ENCODE measurements at places on chromosomes 16 and 17. TPM values are rescaled to one million over a fixed set of nuclear protein-coding genes. Genes with fewer than 3 reads are reported as not detected.
A peak's percentile ranks its signal among the peaks of the same experiment; 100 is the strongest.

Gene ICAM2
- polyA plus RNA-seq = 301 TPM

Gene KRTAP4-3
- polyA plus RNA-seq = not detected

Gene OR2C1
- 0.15 TPM for polyA plus RNA-seq

Gene LHX1
- polyA plus RNA-seq = not detected

Gene ABI3
- polyA plus RNA-seq = 95.4 TPM

Gene PDILT
- not detected for polyA plus RNA-seq

Gene YPEL2
- polyA plus RNA-seq = 21.0 TPM

Gene SMPD3
- 1.6 TPM for polyA plus RNA-seq

Gene PRSS36
- 3.1 TPM for polyA plus RNA-seq

GRCh38 chr16:56108056-56108471 lies 83.2 kb upstream of the GNAO1 start:
- no peaks in the 10 kb centered on the region for H3K36me3 ChIP-seq
- H3K27ac ChIP-seq = no peak overlapping the region
- DNase-seq = no peak
- H3K27me3 ChIP-seq = no peaks in the 10 kb centered on the region

GRCh38 chr17:273981-274832 lies 78.4 kb downstream of the RPH3AL start:
- no peaks in the 10 kb centered on the region for H3K4me1 ChIP-seq
- H3K36me3 ChIP-seq = no peaks in the 10 kb centered on the region
- DNase-seq = peak; percentile 26
- no peaks in the 10 kb centered on the region for H3K27me3 ChIP-seq
- no peak overlapping the region for H3K27ac ChIP-seq

DNA sequence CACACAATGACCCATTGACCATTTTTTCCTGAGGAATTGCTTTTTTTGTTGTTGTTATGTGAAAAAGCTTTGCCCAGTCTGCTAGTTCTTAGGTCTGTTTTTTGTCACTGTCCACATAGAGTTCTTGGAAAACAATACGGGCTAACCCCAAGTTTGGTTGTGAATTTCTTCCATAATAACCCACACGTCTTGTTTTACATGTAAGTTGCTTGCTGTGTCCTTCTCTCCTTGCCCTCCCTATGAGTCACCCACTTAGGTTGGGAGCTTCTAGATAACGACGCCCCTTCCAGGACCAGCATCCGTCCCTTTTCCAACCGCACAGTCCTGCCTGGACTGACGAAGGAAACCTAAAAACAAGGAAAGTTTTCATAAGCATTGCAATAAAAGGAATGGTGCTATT lies 175.3 kb upstream of the HS3ST3A1 start:
- H3K27ac ChIP-seq = no peak overlapping the region
- no peak for DNase-seq

DNA sequence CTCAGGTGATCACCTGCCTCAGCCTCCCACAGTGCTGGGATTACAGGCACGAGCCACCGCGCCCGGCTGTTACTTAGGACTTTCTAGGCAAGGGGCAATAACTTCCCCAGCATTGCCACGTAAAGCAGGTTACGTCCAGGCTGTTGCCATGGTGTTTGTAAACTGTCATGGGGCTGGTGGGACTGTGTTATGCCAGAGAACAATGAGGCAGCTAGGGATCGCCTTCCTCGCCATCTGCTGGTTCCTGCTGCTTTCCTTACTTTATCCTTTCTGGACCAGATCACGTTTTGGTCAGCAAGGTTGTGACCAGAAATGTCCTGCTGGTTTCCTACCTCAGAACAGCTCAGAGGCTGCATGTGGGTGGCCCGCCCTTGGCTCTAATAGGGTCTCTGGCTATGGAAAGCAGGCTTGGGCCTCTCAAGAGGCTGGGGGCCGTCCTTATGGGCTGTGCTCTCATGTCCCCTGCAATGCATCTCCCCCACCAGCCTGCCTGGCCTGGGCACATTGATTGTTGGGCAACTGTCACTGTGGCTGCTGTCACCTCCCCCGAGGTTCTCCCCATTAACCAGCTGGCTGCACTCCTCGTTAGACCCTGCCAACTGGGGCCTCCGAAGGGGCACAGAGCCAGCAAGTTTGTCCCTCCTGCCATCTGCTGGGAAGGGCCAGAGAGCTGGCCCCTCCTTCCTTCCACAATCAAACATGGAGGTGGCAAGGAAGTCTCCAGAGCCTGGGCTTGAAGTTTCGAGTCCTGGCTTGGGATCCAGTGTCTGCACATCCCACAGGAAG lies 28.2 kb upstream of the ZC3H18 start:
- no peak overlapping the region for H3K4me3 ChIP-seq
- H3K27me3 ChIP-seq = peaks cover 19% of the 10 kb centered on the region
- no peak for DNase-seq
- no peaks in the 10 kb centered on the region for H3K4me1 ChIP-seq

- no peak overlapping the region for H3K4me3 ChIP-seq
- H3K27me3 ChIP-seq = no peaks in the 10 kb centered on the region
- peak; percentile 14 for DNase-seq
- no peak overlapping the region for H3K27ac ChIP-seq
These were observed 402.1 kb downstream of the SEC14L1 start for GRCh38 chr17:77542551-77543490.

GRCh38 chr17:50185631-50186471 lies 15.6 kb downstream of the COL1A1 start:
- no peak overlapping the region for H3K27ac ChIP-seq
- peaks cover 13% of the 10 kb centered on the region for H3K4me1 ChIP-seq

GRCh38 chr16:66888647-66889615 lies 8.6 kb downstream of the PDP2 start:
- H3K36me3 ChIP-seq = peaks cover 17% of the 10 kb centered on the region
- no peak overlapping the region for H3K27ac ChIP-seq
- no peak overlapping the region for H3K4me3 ChIP-seq
- H3K27me3 ChIP-seq = no peaks in the 10 kb centered on the region
- H3K4me1 ChIP-seq = no peaks in the 10 kb centered on the region

DNA sequence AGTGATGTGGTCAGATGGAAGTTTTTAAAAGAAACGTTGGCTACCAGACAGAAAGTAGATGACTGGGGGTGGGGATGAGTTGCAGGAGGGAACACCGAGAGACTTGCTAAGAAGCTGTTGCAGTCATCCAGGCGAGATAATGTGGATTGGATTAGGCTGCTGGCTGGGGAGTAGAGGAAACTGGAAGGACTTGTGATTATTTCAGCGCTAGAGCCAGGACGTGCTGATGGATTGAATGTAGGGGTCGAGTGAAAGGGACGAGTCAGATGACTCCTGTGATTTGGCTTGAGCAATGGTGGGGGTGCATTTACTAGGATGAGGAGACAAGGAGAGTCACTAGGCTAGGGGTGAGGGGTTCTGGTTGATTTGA lies 88.5 kb downstream of the CLEC16A start:
- no peaks in the 10 kb centered on the region for H3K27me3 ChIP-seq
- peaks cover 20% of the 10 kb centered on the region for H3K36me3 ChIP-seq
- no peaks in the 10 kb centered on the region for H3K4me1 ChIP-seq

DNA sequence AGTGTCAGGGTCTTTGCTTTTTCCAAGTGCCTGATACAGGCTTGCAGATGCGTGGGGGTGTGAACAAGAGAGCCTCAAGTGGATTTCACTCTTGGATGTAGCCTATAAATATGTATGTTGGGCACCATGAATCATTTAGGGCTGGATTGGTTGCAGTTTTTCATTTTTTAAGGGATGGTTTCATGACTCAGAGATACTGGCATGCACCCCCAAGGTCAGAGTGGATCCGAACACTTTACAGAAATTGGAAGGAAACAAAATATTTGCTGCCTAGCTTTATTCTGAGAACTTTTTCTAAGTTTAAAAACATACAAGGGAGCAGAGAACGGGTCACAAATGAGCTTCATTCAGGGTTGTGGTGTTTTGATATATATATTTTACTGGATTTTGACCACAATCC lies 436.8 kb upstream of the ERCC4 start:
- no peak overlapping the region for H3K27ac ChIP-seq
- H3K4me1 ChIP-seq = no peaks in the 10 kb centered on the region
- DNase-seq = no peak
- no peaks in the 10 kb centered on the region for H3K27me3 ChIP-seq
- no peaks in the 10 kb centered on the region for H3K36me3 ChIP-seq
- H3K4me3 ChIP-seq = no peak overlapping the region

DNA sequence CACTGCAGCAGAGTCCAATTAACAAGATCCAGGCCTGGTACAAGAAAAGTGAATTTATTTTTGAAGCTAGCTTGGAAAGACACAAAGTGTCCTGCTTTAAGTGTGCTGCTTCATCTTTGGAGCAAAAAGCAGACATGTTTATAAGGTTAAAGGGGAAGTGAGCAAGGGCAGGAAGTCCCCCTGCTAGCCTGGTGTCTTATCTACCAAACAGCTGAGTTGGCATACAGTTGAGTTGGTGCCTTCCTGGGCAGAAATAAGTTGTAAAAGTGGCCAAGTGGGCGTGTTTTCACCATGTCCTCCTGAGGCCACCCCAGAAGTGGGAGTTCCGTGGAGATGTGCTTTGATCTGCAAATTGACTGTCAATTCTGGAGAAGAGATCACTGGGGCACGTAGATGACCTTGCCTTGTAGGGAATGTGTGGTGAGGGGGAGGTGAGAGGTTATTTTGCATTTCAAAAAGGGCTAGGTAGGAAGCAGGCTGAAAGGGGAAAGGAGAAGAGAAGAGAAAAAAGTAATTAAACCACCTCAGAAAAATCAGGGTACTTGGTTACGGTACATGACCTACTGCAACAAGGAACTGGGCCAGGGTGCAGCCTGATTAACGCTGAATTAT lies 38.3 kb upstream of the HSBP1 start:
- H3K27ac ChIP-seq = no peak overlapping the region
- DNase-seq = no peak
- no peak overlapping the region for H3K4me3 ChIP-seq
- no peaks in the 10 kb centered on the region for H3K27me3 ChIP-seq
- no peaks in the 10 kb centered on the region for H3K36me3 ChIP-seq
- H3K4me1 ChIP-seq = no peaks in the 10 kb centered on the region

- H3K4me3 ChIP-seq = no peak overlapping the region
- no peak for DNase-seq
These were observed 23.5 kb downstream of the SNX29 start for GRCh38 chr16:12000032-12000431.

- DNase-seq = no peak
- no peaks in the 10 kb centered on the region for H3K27me3 ChIP-seq
- H3K27ac ChIP-seq = no peak overlapping the region
- no peaks in the 10 kb centered on the region for H3K36me3 ChIP-seq
These were observed 867.3 kb upstream of the GOT2 start for GRCh38 chr16:59601452-59601851.

DNA sequence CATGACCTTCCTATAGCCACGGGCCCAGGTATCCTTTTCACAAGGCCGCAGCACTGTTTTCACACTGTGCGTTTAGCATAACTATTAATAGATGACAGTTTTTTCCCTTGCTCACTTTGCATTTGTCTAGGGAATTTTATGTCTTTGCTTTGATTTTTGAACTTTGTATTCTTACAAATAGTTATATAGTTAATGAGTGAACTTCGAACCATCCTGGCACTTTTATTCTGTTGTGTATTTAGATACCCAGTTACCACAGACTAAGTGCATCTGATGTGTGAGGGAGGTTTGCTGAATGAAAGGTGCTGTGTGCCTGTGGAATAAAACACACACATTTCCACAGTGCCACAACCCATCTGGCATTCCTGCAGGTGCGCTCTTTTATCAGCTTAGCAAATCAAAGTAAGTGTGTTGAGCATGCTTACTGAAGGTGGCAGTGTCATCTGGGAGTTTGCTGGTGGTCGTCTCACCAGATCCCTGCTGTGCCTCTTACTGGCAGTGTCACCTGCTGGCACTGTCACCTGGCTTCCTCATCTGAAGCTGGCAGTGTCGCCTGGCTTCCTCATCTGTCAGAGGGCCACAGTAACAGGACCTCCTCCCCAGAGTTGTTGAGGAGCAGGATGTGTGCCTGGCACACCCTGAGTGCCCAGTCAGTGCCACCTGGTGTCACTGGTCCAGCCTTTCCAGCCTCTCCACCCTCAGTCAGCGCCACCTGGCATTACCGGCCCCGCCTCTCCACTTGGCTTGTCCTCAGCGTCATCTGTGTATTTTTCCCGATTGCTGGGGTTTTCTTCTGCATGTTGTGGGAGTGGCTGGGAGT lies 37.6 kb downstream of the USP10 start:
- H3K4me3 ChIP-seq = no peak overlapping the region
- H3K27me3 ChIP-seq = no peaks in the 10 kb centered on the region
- peaks cover 26% of the 10 kb centered on the region for H3K4me1 ChIP-seq
- no peak for DNase-seq
- peaks cover 17% of the 10 kb centered on the region for H3K36me3 ChIP-seq

GRCh38 chr17:75135452-75135851 lies 3.9 kb upstream of the NT5C start:
- H3K4me3 ChIP-seq = no peak overlapping the region
- no peak for DNase-seq
- H3K4me1 ChIP-seq = peaks cover 7% of the 10 kb centered on the region

GRCh38 chr16:57358527-57359095 lies at the start of gene CCL22:
CCL22 (plus strand) TSS chr16:57358783; CDS start chr16:57358817, 34 bp downstream.
- no peaks in the 10 kb centered on the region for H3K4me1 ChIP-seq
- H3K4me3 ChIP-seq = no peak within 1 kb of the TSS
- no peaks in the 10 kb centered on the region for H3K27me3 ChIP-seq

DNA sequence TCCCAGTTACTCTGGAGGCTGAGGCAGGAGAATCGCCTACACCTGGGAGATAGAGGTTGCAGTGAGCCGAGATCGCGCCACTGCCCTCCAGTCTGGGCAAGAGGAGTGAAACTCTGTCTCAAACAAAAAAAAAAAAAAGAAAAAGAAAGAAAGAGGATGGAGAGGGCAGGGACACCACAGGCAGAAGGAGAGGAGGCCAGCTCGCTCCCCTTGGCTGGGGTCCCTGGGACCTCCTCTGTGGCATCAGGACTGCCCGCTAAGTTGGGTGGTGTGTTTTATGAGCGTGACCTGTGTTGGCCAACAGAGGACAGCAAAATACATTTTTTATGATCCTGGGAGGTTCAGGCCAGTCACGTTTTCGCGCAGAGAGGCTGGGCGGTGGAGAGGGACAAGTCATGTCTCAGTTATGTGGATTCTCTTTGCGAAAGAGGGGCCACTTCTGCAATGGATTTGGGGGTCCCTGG lies 229.6 kb downstream of the MRTFB start:
- no peak for DNase-seq
- H3K4me1 ChIP-seq = peaks cover 18% of the 10 kb centered on the region
- no peaks in the 10 kb centered on the region for H3K36me3 ChIP-seq

GRCh38 chr17:31401456-31402254 lies 10.2 kb downstream of the RAB11FIP4 start:
- H3K36me3 ChIP-seq = no peaks in the 10 kb centered on the region
- no peak for DNase-seq
- H3K4me1 ChIP-seq = no peaks in the 10 kb centered on the region

- no peak overlapping the region for H3K27ac ChIP-seq
- DNase-seq = no peak
- no peaks in the 10 kb centered on the region for H3K27me3 ChIP-seq
- peaks cover 23% of the 10 kb centered on the region for H3K4me1 ChIP-seq
These were observed 5.5 kb upstream of the ACSF2 start for GRCh38 chr17:50420419-50421112.

- H3K4me1 ChIP-seq = no peaks in the 10 kb centered on the region
- no peak overlapping the region for H3K27ac ChIP-seq
- no peaks in the 10 kb centered on the region for H3K27me3 ChIP-seq
These were observed 229.9 kb downstream of the ABCC12 start for GRCh38 chr16:47925811-47926460.

Measured in CD8-positive, alpha-beta memory T cell (primary cell).